Breast epithelium (tissue), 4 donors: ENCODE measurements at places on chromosomes 2 and 18. TPM values are rescaled to one million over a fixed set of nuclear protein-coding genes. Genes with fewer than 3 reads are reported as not detected.

DNA sequence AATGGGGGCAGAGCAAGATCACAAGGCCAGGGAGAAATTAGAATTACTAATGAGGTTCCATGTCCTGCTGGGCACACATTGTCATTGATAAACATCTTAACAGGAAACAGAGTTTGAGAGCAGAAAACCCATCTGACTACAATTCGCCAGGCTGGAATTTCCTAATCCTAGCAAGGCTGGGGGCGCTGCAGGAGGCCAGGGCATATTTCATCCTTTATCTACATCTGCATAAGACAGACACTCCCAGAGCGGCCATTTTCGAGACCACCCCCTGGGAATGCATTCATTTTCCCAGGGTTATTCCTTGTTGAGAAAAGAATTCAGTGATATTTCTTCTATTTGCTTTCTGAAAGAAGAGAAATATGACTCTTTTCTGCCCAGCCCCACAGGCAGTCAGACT lies 152.7 kb downstream of the SUCLG1 start:
- no peaks in the 10 kb centered on the region for H3K4me1 ChIP-seq
- H3K27me3 ChIP-seq, result peaks cover 3% of the 10 kb centered on the region
- H3K4me3 ChIP-seq, result no peak overlapping the region
- DNase-seq, result no peak
- H3K27ac ChIP-seq, result no peak overlapping the region

- H3K4me3 ChIP-seq, result no peak overlapping the region
- H3K27ac ChIP-seq, result no peak overlapping the region
- no peaks in the 10 kb centered on the region for H3K36me3 ChIP-seq
- no peaks in the 10 kb centered on the region for H3K4me1 ChIP-seq
- no peak for DNase-seq
Observed at GRCh38 chr2:5190023-5190422, 502.2 kb upstream of the SOX11 start.

GRCh38 chr2:103003750-103004260 lies 242.0 kb downstream of the TMEM182 start:
- H3K4me1 ChIP-seq, result no peaks in the 10 kb centered on the region
- no peak for DNase-seq
- H3K4me3 ChIP-seq, result no peak overlapping the region
- H3K27ac ChIP-seq, result no peak overlapping the region
- H3K36me3 ChIP-seq, result no peaks in the 10 kb centered on the region

The CYBRD1 gene
- 396 TPM for total RNA-seq

GRCh38 chr18:29077344-29077743 lies 900.4 kb upstream of the CDH2 start:
- no peak overlapping the region for H3K27ac ChIP-seq
- DNase-seq, result no peak
- H3K4me1 ChIP-seq, result no peaks in the 10 kb centered on the region
- H3K27me3 ChIP-seq, result no peaks in the 10 kb centered on the region
- no peak overlapping the region for H3K4me3 ChIP-seq

DNA sequence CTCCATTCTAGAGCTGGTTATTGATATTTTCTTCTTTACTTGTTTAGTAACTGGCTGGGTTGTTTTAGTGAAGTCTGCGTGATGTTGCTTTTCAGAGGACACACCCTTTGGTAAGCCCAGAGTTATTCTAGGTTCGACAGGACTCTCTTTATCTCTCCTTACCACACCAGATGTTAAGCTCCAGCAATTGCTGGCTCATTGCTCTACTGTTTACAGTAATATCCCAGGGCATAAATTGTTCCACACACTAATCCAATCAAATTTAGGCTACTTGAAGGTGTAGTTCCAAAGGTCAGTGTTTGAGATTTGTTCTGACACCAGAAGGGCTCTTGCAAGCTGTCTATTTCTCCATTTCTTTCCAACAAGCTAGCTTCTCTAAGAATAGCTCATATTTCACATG lies 506.6 kb downstream of the NR4A2 start:
- no peak for DNase-seq
- H3K4me3 ChIP-seq, result no peak overlapping the region
- no peaks in the 10 kb centered on the region for H3K4me1 ChIP-seq
- H3K36me3 ChIP-seq, result peaks cover 3% of the 10 kb centered on the region
- H3K27ac ChIP-seq, result no peak overlapping the region
- H3K27me3 ChIP-seq, result no peaks in the 10 kb centered on the region

The CRYGD gene
- not detected for total RNA-seq

The UCN gene
- 0.80 TPM for total RNA-seq

The IL36B gene
- total RNA-seq, result not detected

GRCh38 chr2:22838461-22838860 lies 546.5 kb upstream of the KLHL29 start:
- DNase-seq, result no peak
- no peaks in the 10 kb centered on the region for H3K27me3 ChIP-seq
- no peaks in the 10 kb centered on the region for H3K4me1 ChIP-seq
- H3K36me3 ChIP-seq, result no peaks in the 10 kb centered on the region
- H3K27ac ChIP-seq, result no peak overlapping the region

The CRYGC gene
- total RNA-seq, result not detected

The DUSP19 gene
- 1.6 TPM for total RNA-seq

- DNase-seq, result no peak
- H3K27me3 ChIP-seq, result no peaks in the 10 kb centered on the region
- peak overlapping the region; percentile 27 for H3K27ac ChIP-seq
- H3K4me1 ChIP-seq, result no peaks in the 10 kb centered on the region
Observed at GRCh38 chr2:188664416-188664815, 309.8 kb upstream of the COL3A1 start.

- no peaks in the 10 kb centered on the region for H3K36me3 ChIP-seq
- H3K27me3 ChIP-seq, result no peaks in the 10 kb centered on the region
- H3K4me3 ChIP-seq, result no peak overlapping the region
Observed at GRCh38 chr2:110104025-110104771, 11.4 kb downstream of the MALL start.

- H3K4me3 ChIP-seq, result no peak overlapping the region
- H3K27me3 ChIP-seq, result no peaks in the 10 kb centered on the region
- H3K27ac ChIP-seq, result no peak overlapping the region
- no peaks in the 10 kb centered on the region for H3K4me1 ChIP-seq
- no peak for DNase-seq
Observed at GRCh38 chr2:219082332-219082958, 21.7 kb upstream of the IHH start.

DNA sequence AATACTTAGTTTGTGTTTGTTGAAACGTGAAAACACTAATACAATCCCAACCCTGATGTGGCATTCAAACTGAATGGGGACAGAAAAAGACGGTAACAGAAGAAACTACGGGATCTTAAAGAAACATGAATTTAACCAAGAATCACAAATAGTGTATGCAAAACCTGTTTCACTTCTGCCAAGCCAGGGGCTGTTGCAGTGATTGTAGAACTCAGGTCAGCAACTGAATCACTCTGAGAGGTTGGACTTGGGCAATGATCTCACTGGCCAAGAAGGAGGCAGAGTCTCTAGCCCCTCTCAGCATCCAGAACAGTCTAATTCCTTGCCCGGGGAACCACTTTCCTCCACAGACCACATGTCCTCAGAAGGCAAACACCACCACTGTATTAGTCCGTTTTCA lies 54.9 kb upstream of the CRIM1 start:
- DNase-seq, result no peak
- no peak overlapping the region for H3K4me3 ChIP-seq
- no peaks in the 10 kb centered on the region for H3K4me1 ChIP-seq

DNA sequence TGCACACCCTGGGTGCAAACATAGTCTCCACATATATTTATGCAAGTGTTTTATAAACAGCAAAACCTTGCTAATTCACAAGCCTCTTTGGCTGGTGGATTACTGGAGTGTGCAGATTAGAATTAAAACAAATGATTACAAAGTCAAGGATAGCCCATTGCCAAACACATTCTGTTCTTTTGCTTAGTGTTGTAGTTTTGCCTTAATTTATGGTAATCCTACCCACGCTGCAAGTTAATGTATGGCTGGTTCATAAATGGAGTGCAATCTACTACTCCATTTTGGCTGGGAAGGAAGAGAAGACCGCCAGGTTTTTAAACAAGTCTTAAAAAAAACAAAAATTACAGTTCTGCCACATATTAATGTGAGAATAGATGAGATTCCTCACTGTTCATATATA lies 883.1 kb upstream of the KLHL29 start:
- no peaks in the 10 kb centered on the region for H3K4me1 ChIP-seq
- H3K4me3 ChIP-seq, result no peak overlapping the region
- DNase-seq, result no peak
- H3K27ac ChIP-seq, result no peak overlapping the region
- H3K27me3 ChIP-seq, result no peaks in the 10 kb centered on the region
- H3K36me3 ChIP-seq, result no peaks in the 10 kb centered on the region

DNA sequence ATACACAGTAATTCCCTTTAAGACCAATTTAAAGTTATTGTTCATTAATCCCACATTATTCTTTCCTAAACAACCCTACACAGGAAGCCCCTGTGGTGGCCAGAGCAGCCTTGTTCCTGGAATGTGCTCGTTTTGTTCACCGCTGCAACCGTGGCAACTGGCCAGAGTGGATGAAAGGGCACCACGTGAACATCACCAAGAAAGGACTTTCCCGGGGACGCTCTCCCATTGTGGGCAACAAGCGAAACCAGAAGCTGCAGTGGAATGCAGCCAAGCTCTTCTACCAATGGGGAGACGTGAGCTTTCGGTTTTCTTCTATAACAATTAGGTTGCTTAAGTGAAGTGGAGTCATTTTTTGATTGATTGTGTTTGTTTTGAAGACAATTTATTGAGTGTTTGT lies 101.0 kb downstream of the UNC80 start:
- H3K36me3 ChIP-seq, result no peaks in the 10 kb centered on the region
- no peak overlapping the region for H3K4me3 ChIP-seq
- no peaks in the 10 kb centered on the region for H3K4me1 ChIP-seq
- H3K27ac ChIP-seq, result no peak overlapping the region

DNA sequence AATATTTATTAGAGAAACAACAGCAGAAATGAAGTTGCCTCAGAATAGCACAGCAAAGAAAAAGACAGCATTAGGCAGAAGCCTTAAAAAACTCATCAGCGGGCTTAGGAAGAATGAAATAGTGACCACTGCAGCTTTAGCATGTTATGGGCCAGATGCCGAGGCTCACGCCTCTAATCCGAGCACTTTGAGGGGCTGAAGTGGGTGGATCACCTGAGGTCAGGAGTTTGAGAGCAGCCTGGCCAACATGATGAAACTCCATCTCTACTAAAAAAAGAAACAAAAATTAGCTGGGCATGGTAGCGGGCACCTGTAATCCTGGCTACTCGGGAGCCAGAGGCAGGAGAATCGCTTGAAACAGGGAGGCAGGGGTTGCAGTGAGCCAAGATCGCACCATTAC lies 32.4 kb downstream of the AP1S3 start:
- no peak overlapping the region for H3K4me3 ChIP-seq
- no peaks in the 10 kb centered on the region for H3K4me1 ChIP-seq
- H3K27ac ChIP-seq, result no peak overlapping the region
- no peak for DNase-seq
- H3K36me3 ChIP-seq, result no peaks in the 10 kb centered on the region
- H3K27me3 ChIP-seq, result no peaks in the 10 kb centered on the region

DNA sequence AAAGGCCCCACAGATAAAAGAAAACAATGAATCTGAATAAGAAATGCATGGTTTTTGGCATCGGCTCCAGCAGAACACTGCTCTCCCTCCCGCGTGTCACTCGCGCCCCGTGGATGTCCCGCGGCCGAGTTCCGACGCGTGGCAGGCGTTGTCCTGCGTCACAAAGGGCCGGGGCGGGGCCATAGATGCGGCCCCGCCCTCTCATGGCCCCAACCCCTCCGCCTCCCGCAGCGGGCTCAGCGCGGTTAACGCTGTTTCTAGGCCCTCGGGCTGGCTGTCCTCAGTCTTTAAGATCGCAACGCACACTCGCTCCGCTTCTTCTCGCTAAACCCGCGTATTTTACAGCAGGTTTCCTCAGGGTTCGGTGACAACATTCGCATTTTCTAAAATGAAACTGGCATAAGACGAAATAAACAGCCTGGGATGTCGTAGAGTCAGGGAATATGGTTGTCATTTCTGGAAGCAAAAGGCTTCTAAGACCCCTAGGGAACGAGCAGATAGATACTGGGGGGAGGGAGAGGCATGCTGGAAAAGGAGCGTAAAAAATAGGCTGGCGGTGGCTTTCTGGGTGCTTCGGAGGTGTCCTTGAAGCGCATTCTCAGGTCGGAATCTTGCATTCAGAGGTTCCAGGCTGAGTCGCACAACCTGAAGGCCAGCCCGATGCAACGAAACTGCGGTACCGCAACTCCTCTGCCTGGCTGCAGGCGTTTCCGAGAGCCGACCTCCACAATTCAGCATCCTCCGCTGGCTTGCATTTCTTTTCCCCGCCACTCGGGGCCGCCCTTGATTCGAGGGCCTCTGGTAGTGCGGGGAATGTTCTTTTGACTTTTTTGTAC lies at the start of gene FKBP7:
FKBP7 (minus strand) TSS at position 162 of the 836 bp plus-strand sequence; CDS start at position 61, 101 bp downstream.
- H3K36me3 ChIP-seq, result no peaks in the 10 kb centered on the region
- H3K4me3 ChIP-seq, result peak within 1 kb of the TSS; percentile 51
- H3K27me3 ChIP-seq, result no peaks in the 10 kb centered on the region

DNA sequence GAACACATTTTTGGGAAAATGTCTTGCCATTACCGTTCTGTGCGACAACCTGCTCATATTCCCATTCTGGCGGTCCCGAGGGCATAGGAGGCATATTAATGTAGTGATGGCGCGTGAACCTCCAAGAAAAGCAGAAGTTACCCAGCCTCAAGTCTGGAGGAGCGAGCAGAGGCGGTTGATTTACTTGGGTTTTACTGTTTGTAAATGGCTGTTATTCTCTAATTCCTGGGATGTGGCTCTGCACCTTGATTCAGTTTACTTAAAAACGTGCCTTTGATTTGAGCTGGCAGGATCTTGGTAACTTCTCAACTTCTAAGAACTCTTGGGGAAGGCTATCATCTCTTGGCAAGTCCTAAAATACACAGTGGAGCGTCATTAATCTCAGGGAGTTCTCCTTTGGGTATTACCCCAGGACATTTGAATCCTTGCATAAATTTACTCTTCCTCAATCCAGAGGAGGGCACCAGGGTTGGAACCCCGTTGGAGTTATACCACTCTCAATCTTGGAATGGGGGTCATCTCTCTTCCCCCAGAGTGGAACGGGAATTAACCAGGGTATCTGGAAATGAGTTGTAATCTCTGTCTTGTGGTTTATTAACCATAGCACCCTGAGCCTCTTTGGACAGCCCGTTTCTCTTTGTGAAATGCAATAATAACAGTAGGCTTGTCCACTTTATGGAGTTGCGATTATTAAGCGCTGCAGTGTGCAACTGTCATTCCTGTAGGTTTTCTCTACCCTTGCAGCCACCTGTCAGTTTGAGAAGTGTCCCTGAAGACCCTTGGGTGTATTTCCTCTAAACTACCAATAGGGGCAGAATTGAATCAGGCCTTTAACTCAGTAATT lies 2.1 kb downstream of the HK2 start:
- no peaks in the 10 kb centered on the region for H3K36me3 ChIP-seq
- H3K27ac ChIP-seq, result peak overlapping the region; percentile 71
- peak overlapping the region; percentile 61 for H3K4me3 ChIP-seq
- DNase-seq, result no peak

DNA sequence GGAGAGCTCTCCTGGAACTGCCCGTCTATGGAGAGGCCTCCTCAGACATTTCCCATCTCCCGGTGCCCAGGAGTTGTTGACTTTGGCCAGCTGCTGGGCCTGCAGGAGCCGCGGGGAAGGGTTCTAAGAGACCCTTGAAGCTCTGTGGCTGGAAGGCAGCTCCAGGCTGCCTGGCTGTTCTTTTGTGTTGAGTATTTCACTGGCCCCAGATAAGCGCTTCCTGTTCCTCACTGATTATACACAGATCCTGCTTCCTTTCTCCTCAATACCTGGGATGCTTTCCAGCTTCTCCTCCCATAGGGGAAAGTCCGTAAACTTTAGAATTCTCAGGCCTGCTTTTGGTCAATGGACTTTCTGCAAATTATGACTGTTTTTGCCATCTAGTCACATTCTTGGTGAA lies 57.8 kb downstream of the TGOLN2 start:
- H3K27me3 ChIP-seq, result no peaks in the 10 kb centered on the region
- H3K36me3 ChIP-seq, result no peaks in the 10 kb centered on the region
- H3K27ac ChIP-seq, result peak overlapping the region; percentile 70
- DNase-seq, result no peak
- H3K4me1 ChIP-seq, result no peaks in the 10 kb centered on the region

The UGT1A8 gene
- not detected for total RNA-seq

The MYCN gene
- 0.32 TPM for total RNA-seq
